ENCODE measurements at places on chromosomes 7 and 10.

DNA sequence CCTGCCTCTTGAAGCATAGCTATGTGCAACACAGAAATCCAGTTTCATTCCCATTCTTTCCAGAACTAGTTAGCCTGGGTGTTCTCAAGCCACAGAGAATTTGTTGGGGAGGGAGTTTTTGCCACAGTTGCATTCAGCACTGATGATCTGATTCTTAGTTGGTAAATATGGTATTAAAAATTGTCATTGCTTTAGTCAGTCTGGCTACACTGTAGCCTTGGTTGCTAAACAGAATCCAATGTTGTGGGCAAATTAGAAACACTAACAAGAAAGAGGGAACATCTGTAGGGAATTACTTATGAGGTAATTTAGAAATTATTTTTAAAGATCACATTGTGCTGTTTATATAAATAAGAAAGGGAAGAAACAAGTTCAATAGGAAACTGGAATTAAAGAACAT is 57.0 kb upstream of the CC2D2B start:
- no peak for DNase-seq

DNA sequence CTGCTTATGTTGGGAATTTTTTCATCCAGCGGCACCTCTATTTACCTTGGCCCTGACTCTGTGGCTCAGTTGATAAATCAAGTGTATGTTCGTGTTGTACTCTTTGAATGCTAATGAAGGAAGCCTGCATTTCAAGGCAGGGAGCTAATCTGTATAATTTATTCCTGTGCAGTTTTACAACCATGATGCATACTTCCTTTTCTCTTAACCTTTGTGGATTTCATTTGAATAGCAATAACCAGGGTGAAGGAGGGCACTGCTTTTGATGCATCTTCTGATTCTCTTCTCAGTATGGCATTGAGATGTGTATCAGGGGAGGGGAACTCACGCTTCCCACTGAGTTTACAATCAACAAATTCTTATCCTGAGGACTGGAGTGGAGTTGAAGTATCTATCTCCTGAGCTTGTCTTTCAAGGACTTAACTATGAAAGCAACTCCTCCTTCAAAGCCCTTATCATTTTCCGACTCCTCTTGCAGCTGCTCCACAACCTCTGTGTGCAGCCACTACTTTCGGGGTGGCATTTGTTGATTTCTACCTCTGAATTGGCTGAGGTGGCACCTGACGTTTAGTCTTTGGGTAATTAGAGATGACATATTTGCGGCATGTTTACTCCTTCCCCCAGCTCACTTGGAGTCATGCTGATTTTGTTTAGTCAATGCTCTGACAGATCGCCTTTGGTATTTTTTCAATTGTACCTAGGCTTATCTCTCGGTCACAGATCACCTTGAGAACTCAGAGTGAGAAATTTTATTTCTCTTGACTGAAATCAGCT is 275.2 kb downstream of the PHTF2 start:
- DNase-seq = no peak

- DNase-seq = no peak
Measured at GRCh38 chr7:128206017-128206746, 34.9 kb upstream of the LEP start.

GRCh38 chr7:101911800-101912715 is 94.6 kb downstream of the CUX1 start:
- DNase-seq = no peak

All from globus pallidus (tissue), 1 donor.